ENCODE measurements at places on chromosomes 5 and 9. TPM values are rescaled to one million over a fixed set of nuclear protein-coding genes. Genes with fewer than 3 reads are reported as not detected.

DNA sequence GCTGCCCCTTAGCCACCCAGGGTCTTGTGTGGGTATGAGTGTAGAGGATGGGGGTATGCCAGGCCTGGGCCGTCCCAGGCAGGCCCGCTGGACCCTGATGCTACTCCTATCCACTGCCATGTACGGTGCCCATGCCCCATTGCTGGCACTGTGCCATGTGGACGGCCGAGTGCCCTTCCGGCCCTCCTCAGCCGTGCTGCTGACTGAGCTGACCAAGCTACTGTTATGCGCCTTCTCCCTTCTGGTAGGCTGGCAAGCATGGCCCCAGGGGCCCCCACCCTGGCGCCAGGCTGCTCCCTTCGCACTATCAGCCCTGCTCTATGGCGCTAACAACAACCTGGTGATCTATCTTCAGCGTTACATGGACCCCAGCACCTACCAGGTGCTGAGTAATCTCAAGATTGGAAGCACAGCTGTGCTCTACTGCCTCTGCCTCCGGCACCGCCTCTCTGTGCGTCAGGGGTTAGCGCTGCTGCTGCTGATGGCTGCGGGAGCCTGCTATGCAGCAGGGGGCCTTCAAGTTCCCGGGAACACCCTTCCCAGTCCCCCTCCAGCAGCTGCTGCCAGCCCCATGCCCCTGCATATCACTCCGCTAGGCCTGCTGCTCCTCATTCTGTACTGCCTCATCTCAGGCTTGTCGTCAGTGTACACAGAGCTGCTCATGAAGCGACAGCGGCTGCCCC is 2.6 kb downstream of the SLC35A4 start:
- H3K27me3 ChIP-seq = no peaks in the 10 kb centered on the region
- no peak for DNase-seq
- H3K27ac ChIP-seq = no peak overlapping the region
- H3K4me1 ChIP-seq = peaks cover 7% of the 10 kb centered on the region

DNA sequence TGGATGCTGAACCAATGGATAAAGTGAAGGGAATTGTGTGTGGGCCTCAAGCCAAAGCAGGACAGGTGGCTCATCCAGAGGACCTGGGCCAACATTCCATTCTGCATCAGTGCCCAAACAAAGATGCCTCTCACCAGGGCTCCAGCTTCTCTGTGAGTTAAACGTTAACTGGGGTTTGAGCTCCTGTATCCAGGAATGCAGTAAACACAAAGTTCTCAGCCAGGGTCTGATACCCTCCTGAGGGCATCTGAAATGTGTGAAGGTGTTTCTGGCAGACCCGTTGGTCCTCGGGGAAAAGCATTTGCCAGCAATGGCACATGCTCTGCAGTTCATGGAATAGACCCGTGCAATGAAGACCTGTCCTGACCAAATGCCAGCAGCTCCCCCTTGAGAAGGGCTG is 33.9 kb upstream of the AOPEP start:
- peak; percentile 90 for DNase-seq
- H3K27me3 ChIP-seq = no peaks in the 10 kb centered on the region
- H3K4me1 ChIP-seq = peaks cover 50% of the 10 kb centered on the region
- H3K27ac ChIP-seq = peak overlapping the region; percentile 70
- H3K4me3 ChIP-seq = no peak overlapping the region

DNA sequence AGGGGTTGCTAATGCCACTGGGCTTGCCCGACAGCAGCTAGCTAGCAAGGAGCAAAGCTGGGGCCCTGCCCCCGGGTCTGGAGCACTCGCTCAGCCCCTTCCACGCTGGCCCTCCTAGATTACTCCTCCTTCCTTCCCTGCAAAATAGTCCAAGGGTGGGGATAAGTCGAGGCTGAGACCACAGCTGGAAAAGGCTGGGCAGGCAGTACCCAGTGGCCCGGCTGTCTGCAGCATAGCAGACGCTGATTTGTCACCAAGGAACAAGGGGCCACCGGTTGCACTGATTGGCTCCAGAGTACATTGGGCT is 73.9 kb downstream of the ADAMTS2 start:
- H3K27ac ChIP-seq = no peak overlapping the region
- H3K27me3 ChIP-seq = no peaks in the 10 kb centered on the region
- no peaks in the 10 kb centered on the region for H3K36me3 ChIP-seq
- no peak for DNase-seq
- H3K4me3 ChIP-seq = no peak overlapping the region
- no peaks in the 10 kb centered on the region for H3K4me1 ChIP-seq

DNA sequence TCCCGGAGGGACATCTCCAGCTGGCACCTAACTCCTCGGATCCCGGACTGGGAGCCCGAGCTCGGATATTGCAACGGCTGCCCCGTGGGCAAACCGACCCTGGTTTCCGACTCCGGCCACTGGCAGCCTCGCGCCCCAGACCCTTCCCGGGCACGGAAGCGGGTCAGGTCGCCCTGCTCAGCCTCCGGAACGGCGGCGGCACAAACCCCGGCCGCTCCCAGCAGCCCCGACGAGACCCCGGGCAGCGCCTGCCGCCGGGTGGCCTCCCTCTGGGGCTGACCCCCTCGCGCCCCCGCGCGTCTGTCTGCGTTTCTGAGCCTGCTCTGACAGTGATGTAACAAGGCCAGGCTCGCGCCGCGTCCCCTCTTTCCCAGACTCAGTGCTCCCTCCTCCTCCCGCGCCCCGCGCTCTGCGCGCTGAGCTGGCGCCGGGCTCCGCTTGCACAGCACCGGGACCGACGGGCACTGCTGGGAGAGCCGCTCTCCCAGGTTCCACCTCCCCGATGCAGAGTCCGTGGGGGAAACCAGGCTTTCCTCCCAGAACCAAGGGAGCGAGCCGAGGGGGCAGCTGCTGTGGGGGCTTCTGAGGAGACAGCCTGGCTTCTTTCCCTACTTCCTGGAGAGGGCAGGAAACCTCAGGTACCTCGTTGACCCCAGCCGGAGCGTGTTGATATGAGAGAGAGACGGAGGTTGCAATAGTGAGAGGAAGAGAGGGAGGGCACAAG is at the start of gene TMEM215:
TMEM215 (plus strand) TSS at position 373 of the 724 bp plus-strand sequence. CDS start 644 bp downstream, outside the sequence.
- no peaks in the 10 kb centered on the region for H3K36me3 ChIP-seq
- H3K27ac ChIP-seq = no peak within 1 kb of the TSS
- no peaks in the 10 kb centered on the region for H3K4me1 ChIP-seq
- no peak within 1 kb of the TSS for H3K4me3 ChIP-seq
- no peaks in the 10 kb centered on the region for H3K27me3 ChIP-seq
- no peak for DNase-seq

- H3K4me3 ChIP-seq = no peak overlapping the region
- H3K27ac ChIP-seq = no peak overlapping the region
- H3K4me1 ChIP-seq = no peaks in the 10 kb centered on the region
- no peaks in the 10 kb centered on the region for H3K27me3 ChIP-seq
- no peak for DNase-seq
- no peaks in the 10 kb centered on the region for H3K36me3 ChIP-seq
Measured at GRCh38 chr9:137880976-137881530, 3.5 kb downstream of the CACNA1B start.

DNA sequence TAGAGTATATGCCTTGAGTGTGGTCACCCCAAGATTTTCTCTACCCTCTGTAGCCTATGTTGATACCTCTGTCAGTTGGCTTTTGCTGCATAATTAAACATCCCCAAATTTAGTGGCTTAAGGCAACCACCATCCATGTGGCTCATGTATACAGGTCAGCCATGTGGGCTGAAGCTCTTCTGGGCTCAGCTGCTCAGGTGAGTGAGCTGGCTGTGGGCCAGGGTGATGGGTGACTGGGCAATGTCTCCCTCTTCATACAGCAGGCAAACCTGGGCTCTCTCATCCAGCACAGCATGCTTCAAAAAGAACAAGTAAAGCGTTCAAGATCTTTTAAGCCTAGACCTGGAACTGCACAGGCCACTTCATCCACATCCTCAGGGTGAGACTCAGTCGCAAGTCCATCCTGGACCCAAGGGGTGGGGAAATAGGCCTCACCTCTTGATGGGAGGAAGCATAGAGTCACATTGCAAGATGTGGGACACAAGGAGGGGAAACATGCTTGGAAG is 188.2 kb upstream of the TAS2R1 start:
- H3K27me3 ChIP-seq = no peaks in the 10 kb centered on the region
- no peak for DNase-seq
- H3K4me1 ChIP-seq = no peaks in the 10 kb centered on the region
- no peak overlapping the region for H3K27ac ChIP-seq
- no peaks in the 10 kb centered on the region for H3K36me3 ChIP-seq

DNA sequence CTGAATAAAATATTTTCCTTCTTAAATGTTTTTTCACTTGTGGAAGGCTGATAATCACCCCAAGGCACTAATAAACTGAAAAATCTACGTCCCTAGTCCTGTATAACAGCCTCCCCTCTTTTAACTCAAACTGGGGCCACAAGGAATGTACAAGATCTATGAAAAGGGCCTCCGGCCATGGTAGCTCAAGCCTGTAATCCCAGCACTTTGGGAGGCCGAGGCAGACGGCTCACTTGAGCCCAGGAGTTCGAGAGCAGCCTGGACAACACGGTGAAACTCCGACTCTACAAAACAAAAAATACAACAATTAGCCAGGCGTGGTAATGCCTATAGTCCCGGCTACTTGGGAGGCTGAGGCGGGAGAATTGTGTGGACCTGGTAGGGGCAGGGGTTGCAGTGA is 23.6 kb downstream of the RNF145 start:
- no peaks in the 10 kb centered on the region for H3K27me3 ChIP-seq
- peaks cover 15% of the 10 kb centered on the region for H3K4me1 ChIP-seq
- no peak overlapping the region for H3K4me3 ChIP-seq
- H3K27ac ChIP-seq = no peak overlapping the region
- no peak for DNase-seq
- peaks cover 1% of the 10 kb centered on the region for H3K36me3 ChIP-seq

DNA sequence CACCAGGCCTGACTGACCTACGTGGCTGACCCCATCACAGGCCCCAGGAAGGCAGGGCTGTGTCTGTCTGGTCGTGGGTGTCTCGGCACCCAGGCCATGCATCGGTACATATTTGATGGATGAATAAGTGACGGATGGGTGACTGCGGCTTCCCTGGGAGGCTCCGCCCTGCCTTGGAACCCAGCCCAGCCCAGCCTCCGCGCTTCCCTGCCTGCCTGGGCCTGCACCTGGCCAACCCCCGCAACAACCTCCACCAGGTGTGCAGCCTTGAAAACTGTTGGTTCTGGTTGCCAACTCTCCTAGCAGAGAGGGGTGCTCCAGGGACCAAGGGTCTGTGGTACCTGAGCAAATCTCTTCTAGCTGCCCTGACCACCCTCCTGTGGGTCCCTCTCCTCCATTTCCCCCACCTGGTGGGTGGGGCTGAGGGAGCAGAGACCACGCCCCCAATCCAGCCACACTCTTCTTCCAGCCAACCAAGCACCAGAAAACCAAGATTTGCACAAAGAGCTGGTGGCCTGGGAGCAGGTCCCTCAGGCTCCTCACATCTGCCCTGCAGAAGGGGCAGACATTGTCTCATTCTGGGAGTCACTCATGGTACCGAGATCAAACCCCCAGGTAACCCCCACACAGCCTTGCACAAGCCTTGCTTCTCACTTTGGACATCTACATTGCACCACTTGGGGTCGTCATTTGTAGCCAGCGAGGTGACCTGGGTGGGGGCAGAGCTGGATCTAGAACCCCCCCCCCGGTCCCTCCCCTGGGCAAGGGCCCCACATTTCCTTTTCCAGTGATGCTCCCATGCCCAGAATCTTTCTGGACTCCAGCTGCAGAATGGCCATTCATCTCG is 100.6 kb upstream of the IER5L start:
- peak; percentile 57 for DNase-seq
- H3K36me3 ChIP-seq = no peaks in the 10 kb centered on the region
- peaks cover 26% of the 10 kb centered on the region for H3K4me1 ChIP-seq
- H3K27me3 ChIP-seq = no peaks in the 10 kb centered on the region

- DNase-seq = no peak
- no peak overlapping the region for H3K4me3 ChIP-seq
- H3K36me3 ChIP-seq = no peaks in the 10 kb centered on the region
- no peak overlapping the region for H3K27ac ChIP-seq
Measured at GRCh38 chr5:144103611-144104485, 66.6 kb downstream of the YIPF5 start.

GRCh38 chr9:30713243-30713642 is 1671.2 kb upstream of the ACO1 start:
- H3K4me3 ChIP-seq = no peak overlapping the region
- no peaks in the 10 kb centered on the region for H3K36me3 ChIP-seq
- DNase-seq = no peak
- H3K4me1 ChIP-seq = no peaks in the 10 kb centered on the region

DNA sequence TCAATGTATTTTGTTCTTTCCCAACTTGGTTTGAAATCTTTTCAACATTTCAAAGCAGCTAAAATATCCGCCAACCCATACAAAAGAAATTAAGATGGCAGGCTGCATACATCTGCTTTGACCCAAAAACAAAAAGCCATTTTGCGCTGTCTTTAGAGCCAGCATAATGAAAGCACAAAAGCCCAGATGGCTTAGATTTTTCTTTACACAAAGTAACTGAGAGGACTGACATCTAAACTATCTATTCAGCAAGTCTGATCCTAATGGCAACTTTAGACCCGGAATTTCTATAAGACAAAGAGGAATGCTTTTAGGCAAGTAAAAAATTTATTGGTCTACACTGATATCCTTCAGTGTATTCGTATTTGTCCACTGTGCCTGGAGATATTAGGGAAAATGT is 86.3 kb downstream of the MYO10 start:
- no peaks in the 10 kb centered on the region for H3K4me1 ChIP-seq
- H3K4me3 ChIP-seq = no peak overlapping the region
- H3K36me3 ChIP-seq = no peaks in the 10 kb centered on the region
- no peak for DNase-seq
- H3K27ac ChIP-seq = no peak overlapping the region

- H3K27me3 ChIP-seq = no peaks in the 10 kb centered on the region
- peak overlapping the region; percentile 49 for H3K4me3 ChIP-seq
- peaks cover 6% of the 10 kb centered on the region for H3K4me1 ChIP-seq
- H3K36me3 ChIP-seq = no peaks in the 10 kb centered on the region
Measured at GRCh38 chr5:140631831-140632365, 1.1 kb downstream of the CD14 start.

DNA sequence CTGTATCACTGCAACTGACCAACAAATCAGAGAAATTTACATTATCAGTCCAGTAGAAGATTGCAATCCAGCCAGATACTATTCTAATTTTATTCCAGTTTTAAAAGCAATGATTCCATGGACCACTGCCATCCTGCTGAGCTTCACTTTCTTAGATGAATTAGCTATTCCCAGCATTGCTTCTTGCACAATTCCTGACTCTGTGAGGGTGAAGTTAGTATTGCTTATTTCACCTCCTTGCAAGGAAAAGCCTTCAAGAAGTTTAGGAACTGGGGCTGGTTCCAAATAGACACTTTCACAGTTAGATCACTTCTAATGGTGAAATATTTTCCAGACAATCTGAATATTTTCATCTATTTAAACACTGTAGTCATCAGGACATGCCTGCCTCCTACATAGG is 338.6 kb upstream of the TNC start:
- DNase-seq = no peak
- no peaks in the 10 kb centered on the region for H3K4me1 ChIP-seq
- no peak overlapping the region for H3K27ac ChIP-seq
- H3K4me3 ChIP-seq = no peak overlapping the region
- no peaks in the 10 kb centered on the region for H3K36me3 ChIP-seq

GRCh38 chr5:133083901-133084300 is 32.1 kb downstream of the HSPA4 start:
- no peaks in the 10 kb centered on the region for H3K27me3 ChIP-seq
- no peaks in the 10 kb centered on the region for H3K36me3 ChIP-seq
- no peaks in the 10 kb centered on the region for H3K4me1 ChIP-seq
- H3K4me3 ChIP-seq = no peak overlapping the region

The PDCD1LG2 gene
- not detected for total RNA-seq

The ARHGAP26 gene
- 74.6 TPM for total RNA-seq

The MFAP3 gene
- 24.1 TPM for total RNA-seq

The RNF183 gene
- 1.5 TPM for total RNA-seq

Measured in Caco-2 (cell line).